ENCODE measurements at places on chromosomes 16 and 17.
A peak's percentile ranks its signal among the peaks of the same experiment; 100 is the strongest.

GRCh38 chr17:57615836-57616757 lies 129.0 kb downstream of the CCDC182 start:
- DNase-seq, result no peak

- no peak for DNase-seq
These were observed 304.3 kb downstream of the HS3ST4 start for GRCh38 chr16:25996052-25996451.

DNA sequence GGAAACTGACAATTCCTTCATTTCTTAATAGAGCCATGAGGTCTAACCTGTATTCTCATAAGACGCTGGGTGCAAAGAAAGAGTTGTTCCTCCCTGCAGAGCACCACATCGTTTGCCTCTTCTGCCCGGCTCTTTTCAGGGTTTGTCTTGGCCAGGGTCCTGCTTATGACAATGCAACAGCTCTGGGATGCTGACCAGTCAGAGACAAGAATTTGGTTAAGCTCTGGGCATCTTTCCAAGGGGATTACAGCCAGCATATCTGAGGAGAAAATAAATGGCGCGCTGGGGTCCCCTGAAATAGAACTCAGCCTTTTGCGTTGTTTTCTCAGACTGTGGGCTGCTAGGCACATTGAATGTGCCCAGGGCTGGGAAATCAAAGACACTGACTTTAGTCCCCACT lies 128.6 kb downstream of the SHISA6 start:
- DNase-seq, result no peak

DNA sequence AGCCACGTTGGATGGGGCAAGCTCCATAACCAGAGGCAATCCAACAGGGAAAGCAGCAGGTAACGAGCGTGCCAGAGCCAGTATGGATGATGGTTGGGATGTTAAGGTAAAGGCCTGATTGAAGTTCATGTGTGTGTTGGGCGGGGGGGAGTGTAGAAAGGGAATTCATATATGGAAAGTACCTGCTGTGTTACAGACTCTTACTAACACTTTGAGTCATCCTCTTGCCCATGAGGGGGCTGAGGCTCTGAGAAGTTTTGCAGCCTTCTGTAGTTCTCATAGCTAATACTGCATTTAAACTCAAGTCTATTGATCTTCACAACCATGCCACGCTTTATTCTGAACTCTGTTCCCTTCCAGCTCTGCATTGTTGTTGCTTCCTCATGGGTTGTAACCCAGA lies 28.5 kb downstream of the SYCE1L start:
- no peak for DNase-seq

GRCh38 chr17:32882734-32883133 lies 5.8 kb upstream of the MYO1D start:
- DNase-seq, result no peak

- peak; percentile 99 for DNase-seq
These were observed at the start of gene RAB40C for GRCh38 chr16:589658-590187. Gene RAB40C (plus strand): TSS chr16:590066. CDS start chr16:590292, 226 bp downstream.

DNA sequence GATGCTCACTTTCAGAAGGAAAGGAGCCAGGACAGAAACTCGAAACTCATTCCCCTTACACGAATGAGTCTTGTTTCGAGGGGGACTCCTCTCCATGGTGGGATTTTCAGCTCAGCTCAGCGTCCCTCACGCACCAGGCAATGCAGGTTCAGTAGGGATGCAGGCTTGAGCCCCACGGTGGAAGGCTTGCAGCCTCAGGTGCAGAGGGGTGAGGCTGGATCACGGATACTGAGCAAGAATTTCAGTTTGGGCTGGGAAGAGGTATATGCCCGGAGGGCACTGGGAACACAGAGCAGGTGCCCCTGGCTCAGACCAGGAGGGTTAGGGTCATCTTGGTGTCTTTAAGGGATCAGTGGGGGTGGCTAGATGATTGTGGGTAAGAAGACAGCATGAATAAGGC lies 344.9 kb upstream of the TNRC6C start:
- DNase-seq, result no peak

- DNase-seq, result no peak
These were observed 32.9 kb downstream of the DYNLRB2 start for GRCh38 chr16:80573700-80574120.

DNA sequence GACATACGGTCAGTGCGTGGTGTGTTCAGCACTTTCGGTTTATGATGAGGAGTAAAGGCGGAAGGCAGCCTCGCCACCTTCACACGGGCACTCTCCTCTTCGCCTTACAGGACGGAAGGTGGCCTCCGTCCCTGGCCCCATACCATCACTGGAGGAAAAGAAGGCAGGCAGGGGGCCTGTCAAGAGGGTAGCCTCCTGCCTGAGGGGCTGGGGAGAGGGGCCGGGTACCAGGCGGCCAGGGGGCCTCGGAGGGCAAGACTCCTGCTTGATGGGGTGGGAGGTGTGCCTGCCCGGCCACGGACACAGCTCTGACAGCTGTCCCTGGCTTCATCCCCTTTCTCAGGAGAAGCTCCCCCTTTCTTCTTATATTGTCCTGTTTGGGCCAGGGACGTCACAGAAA lies 15.6 kb upstream of the SLC38A8 start:
- DNase-seq, result no peak

GRCh38 chr16:3665508-3665907 lies 11.0 kb downstream of the DNASE1 start:
- DNase-seq, result peak; percentile 5

- DNase-seq, result no peak
These were observed 80.0 kb downstream of the CPPED1 start for GRCh38 chr16:12723681-12724080.

DNA sequence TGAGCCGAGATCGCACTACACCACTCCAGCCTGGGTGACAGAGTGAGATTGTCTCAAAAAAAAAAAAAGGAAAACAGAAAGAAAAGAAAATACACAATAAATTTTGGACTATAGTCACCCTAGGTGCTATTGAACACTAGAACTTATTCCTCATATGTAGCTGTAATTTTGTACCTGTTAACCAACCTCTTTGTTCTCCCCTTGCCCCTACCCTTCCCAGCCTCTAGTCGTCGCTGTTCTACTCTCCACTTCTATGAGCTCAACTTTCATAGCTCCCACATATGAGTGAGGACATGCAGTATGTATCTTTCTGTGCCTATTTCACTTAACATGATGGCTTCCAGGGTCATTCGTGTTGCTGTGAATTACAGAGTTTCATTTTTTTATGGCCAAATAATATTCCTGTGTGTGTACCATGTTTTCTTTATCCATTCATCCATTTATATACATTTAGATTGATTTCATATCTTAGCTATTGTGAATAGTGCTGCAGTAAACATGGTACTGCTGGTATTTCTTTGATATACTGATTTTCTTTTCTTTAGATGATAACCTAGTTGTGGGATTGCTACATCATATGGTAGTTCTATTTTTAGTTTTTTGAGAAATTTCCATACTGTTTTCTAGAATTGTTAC lies 28.3 kb downstream of the VPS35L start:
- DNase-seq, result no peak

GRCh38 chr17:38343608-38344419 lies at the start of gene GPR179:
Gene GPR179 (minus strand): TSS chr17:38343956. CDS start chr17:38343789, 167 bp downstream.
- DNase-seq, result no peak

GRCh38 chr17:7205561-7205960 lies 14.1 kb downstream of the DLG4 start:
- no peak for DNase-seq

- DNase-seq, result no peak
These were observed 3.8 kb downstream of the IGF2BP1 start for GRCh38 chr17:49000943-49001342.

- DNase-seq, result no peak
These were observed 28.5 kb downstream of the PRSS54 start for GRCh38 chr16:58266336-58266735.

DNA sequence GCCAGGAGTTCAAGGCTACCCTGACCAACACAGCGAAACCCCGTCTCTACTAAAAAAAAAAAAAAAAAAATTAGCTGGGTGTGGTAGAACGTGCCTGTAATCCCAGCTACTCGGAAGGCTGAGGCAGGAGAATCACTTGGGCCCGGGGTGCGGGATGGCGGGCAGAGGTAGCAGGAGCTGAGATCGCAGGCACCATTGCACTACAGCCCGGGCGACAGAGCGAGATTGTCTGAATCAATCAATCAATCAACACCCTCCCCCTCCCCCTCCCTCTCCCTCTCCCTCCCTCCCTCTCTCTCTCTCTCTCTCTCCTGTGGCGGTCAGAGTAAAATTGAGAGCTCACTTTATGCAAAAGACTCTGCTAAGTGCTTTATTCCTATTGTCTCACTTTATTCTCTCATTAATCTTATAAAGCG lies 1.2 kb downstream of the HSDL1 start:
- DNase-seq, result no peak

GRCh38 chr16:78473031-78473699 lies 373.7 kb downstream of the WWOX start:
- no peak for DNase-seq

- no peak for DNase-seq
These were observed 2.2 kb upstream of the PELP1 start for GRCh38 chr17:4706121-4706520.

GRCh38 chr16:90020260-90020837 lies 1.1 kb upstream of the DBNDD1 start:
- DNase-seq, result no peak

GRCh38 chr17:43945074-43945829 lies 3.0 kb upstream of the PPY start:
- no peak for DNase-seq

GRCh38 chr17:15432807-15433611 lies 34.4 kb downstream of the CDRT4 start:
- no peak for DNase-seq

DNA sequence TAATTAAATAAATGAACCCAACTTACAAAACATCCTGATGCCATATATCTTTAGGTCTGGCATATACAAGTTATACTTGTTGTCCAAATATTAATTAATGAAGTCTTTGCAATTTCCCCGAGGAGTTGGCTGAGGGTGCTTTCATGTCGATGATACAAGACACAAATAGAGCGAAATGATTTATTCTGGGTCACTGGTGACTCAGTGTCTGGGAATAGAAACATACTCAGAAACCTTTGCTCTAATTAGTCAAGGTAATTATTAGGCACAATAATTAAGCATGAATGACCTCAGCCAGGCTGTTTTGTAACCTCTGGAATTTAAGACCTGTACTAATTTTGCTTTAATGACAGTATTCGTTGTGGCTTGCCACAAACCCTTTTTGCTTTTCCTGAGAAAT lies 37.0 kb upstream of the HAPSTR1 start:
- no peak for DNase-seq

DNA sequence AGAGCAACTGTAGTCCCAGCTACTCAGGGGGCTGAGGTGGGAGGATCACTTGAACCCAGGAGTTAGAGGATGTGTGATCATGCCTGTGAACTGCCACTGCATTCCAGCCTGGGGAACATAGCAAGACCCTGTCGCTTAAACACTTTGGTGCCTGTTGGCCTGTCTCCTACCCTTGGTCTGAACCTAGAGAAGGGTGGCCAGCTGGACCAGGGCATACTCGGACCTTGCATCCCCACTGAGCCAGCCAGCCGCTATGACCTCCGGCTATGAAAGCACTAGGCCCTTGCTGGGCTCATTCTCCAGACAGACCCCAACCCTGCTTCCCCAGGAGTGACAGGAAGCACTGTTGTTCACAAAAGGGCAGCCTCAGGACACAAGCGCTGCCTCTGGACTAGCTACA lies 4.6 kb downstream of the IFT20 start:
- no peak for DNase-seq

- DNase-seq, result no peak
These were observed 151.5 kb downstream of the AATF start for GRCh38 chr17:37100231-37100630.

DNA sequence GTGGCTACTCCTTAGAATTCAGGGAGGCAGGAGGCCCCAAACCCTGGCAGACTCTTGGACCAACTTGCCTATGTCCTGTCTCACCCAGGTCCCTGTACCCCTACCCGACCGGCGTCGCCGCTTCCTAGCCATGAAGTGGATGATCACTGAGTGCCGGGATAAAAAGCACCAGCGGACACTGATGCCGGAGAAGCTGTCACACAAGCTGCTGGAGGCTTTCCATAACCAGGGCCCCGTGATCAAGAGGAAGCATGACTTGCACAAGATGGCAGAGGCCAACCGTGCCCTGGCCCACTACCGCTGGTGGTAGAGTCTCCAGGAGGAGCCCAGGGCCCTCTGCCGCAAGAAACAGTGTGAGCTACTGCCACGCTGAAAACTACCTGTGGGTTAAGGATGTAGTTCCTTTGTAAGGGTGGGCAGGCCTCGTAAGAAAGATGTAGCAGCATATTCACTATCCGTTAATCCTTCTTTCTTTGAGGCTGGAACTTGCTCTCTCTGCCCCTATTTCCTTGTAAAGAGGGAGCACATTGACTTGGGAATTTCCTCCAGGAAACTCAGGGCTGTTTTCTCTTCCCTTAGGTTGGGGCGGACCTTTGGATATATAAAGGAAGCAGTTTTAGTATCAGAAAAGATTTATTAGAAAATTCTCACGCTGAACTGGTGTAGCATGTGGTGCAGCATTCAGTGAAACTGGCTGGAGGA lies 4.1 kb downstream of the MRPS7 start:
- DNase-seq, result no peak

DNA sequence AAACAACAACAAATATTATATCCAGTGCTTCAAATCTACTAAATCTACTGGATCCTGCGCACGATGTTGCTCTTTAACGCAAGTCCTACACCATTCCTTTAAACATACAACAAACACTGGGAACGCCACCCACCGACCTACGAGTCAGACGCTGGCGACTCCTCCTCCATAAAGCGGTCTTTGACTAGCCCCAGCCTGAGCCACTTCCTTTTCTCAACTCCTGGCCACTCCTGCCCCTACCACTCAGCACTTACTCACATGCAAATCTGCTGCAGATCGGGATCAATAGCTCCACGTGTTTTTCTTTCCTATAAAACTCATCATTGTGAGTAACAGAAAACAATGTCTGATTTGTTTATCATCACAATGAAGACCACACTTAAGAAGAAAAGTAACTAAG lies 32.8 kb upstream of the MNT start:
- DNase-seq, result no peak

DNA sequence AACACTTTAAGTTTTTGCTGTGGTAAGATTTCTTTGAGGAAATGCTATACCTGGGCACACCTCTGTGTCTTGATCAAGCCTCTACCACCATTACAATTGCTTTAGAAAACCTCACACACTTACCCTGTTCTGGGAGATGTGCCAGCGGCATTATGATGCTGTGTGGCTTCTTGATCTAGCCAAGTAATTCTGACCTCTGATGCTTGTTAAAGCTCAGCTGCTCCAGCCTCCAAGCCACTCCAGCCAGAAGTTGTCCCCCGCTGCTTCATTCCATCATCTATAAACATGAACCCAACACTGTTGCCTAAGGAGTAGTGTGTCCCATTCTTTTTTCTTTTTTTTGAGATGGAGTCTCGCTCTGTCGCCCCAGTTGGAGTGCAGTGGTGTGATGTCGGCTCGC lies 60.1 kb downstream of the CYLD start:
- DNase-seq, result no peak

Measured in stimulated activated CD8-positive, alpha-beta memory T cell treated with anti-CD3 and anti-CD28 coated beads, Interleukin-2, amount 100 ng/mL, for 1 hour (primary cell).